ENCODE measurements at places on chromosomes 1 and 21. TPM values are rescaled to one million over a fixed set of nuclear protein-coding genes. Genes with fewer than 3 reads are reported as not detected.
A peak's percentile ranks its signal among the peaks of the same experiment; 100 is the strongest.

- no peak for DNase-seq
Measured at GRCh38 chr1:159880430-159880829, 18.0 kb upstream of the VSIG8 start.

DNA sequence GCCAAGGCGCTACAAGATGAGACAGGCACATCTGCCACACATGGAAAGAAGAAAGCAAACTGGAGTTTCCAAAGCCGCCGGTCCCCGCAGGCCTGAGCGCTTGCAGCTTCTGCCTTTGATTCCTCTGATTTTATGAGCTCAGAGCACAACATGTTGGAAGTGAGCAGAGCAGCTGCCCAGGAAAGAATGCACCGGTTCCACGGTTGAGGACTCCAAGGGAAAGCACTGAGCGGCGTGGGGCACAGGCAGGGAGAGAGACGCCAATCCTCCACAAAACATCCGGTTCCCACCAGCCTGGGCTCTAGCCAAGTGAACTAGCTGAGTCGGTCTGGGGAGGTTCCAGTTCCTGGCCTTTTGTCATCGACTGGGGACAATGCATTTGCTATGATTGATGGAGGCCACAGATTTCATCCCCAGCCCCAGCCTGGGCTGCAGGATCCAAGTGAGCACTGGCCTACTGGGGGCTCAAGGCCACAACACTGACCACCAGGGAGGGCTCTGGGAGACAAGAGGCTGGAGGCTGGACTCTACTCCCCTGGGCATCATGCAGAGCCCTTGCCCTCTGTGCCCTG is 253.1 kb upstream of the IRF2BP2 start:
- peak; percentile 98 for DNase-seq

DNA sequence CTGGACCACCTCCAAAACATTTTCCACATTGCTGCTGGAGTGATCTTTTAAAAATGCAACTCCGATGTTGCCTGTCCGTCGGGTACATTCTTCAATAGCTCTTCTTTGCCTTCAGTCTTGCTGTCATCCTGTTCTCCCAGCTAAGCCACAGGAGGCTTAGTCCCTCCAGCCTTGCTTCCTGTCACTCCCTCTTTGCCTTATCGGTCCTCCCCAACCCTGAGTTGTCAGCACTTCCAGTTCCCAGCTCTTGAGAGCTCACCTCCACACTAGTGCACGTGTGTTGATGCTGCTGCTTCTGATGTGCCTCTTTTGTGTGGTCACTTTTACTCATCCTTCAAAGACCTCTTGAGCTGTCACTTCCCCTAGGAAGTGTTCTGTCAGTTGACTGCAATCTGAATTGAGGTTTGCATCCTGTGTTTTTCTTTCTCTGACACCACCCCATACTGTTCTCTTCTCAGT is 15.3 kb downstream of the UCK2 start:
- DNase-seq, result peak; percentile 48

GRCh38 chr1:171188388-171189266 is 3.5 kb downstream of the FMO2 start:
- DNase-seq, result peak; percentile 47

DNA sequence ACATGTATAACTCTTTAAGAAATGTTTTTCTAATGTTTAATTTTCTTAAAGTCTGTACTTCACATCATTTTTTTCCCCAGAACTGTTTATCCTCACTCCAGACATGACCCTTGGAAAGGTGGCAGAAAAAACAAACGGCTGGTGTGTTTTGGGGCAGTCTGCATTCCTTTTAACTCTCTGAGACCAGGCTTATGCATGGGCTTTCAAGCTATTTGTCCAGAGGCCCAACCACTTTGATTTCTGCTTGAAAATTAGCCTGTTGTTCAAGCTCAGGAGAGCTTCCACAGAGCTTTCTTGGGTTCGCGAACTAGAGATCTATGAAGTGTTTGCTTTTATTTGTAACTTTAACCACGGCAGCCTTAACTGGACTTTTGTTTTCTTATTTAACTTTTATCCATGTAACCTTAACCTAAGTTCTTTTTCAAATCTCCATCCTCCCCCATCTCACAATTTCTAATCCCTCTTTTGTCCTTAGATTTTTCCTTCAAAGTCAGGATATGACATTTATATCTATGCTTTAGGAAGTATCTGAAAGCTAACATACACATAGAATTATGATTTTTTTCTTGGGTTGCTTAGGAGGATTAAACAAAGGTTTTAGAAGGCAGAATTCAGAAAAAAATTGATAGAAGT is 111.8 kb downstream of the FGGY start:
- no peak for DNase-seq

- no peak for DNase-seq
Measured at GRCh38 chr1:50430010-50430405, 6.8 kb upstream of the DMRTA2 start.

GRCh38 chr1:212600980-212601379 is 7.6 kb upstream of the ATF3 start:
- no peak for DNase-seq

GRCh38 chr1:158289811-158290210 is at the start of gene CD1C:
Gene CD1C (plus strand): TSS chr1:158289923. CDS start chr1:158290065, 142 bp downstream.
- no peak for DNase-seq

GRCh38 chr1:20031161-20031560 is 38.8 kb upstream of the PLA2G5 start:
- peak; percentile 10 for DNase-seq

DNA sequence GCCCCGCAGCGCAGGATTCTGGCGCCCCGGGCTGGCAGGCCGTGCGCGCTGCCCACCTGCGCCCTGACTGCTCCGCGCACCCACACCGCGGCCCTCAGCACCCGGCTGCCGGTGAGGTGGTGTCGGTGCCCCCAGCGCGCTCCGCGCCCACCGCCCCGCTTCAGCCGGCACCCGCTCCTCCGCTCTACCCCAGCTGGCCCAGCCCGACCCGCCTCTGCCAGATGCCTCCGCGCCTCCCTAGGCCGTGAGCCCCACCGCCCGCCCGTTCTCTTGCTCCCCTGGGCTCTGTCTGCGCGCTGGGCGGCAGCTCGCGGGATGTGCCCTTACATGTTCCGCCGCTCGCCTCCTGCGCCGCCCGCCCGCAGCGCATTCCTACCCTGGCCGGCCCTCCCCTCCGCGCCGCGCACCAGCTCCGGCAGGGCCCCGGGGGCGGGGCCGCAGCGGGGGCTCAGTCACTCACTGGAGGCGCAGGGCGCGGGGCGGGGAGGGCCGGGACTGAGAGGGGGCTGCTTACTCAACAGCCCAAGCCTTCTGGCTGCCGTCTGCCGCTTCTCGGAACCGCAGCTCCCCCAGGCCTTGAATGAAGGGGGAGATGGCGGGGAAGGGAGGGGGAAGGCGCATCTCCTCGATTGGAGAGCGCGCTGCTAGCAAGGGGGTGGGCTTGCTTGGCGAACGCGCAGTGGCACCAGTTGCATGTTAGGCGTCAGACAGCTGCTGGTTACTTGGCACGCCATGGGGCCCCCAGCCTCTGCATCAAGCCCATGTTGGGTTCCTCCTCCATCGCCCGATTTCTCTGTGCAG is at the start of gene PHLDA3:
Gene PHLDA3 (minus strand): TSS at position 345 of the 801 bp plus-strand sequence. CDS start 402 bp downstream, outside the sequence.
- no peak for DNase-seq

- no peak for DNase-seq
Measured at GRCh38 chr1:45545553-45546310, 4.9 kb upstream of the AKR1A1 start.

DNA sequence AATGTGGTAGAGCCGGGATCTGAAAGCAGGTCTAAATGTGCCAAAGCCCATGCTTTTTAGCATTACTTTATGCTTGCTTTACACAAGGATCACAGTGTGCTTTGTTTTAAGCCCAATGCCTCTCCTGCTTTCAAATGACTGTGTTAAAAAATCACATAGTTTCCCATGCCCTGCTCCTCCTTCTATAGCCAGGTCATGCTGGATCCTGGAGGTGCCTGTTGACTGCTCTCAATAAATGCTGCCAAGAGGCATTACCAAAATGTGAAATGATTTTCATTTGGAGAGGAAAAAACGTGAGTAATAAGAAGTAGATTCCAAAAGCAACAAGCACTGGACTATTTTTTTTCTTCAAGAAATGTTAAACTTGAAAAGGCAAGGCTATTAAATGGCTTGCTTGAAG is 420.7 kb upstream of the USP24 start:
- no peak for DNase-seq

GRCh38 chr1:85166351-85166750 is 34.5 kb downstream of the SYDE2 start:
- no peak for DNase-seq

DNA sequence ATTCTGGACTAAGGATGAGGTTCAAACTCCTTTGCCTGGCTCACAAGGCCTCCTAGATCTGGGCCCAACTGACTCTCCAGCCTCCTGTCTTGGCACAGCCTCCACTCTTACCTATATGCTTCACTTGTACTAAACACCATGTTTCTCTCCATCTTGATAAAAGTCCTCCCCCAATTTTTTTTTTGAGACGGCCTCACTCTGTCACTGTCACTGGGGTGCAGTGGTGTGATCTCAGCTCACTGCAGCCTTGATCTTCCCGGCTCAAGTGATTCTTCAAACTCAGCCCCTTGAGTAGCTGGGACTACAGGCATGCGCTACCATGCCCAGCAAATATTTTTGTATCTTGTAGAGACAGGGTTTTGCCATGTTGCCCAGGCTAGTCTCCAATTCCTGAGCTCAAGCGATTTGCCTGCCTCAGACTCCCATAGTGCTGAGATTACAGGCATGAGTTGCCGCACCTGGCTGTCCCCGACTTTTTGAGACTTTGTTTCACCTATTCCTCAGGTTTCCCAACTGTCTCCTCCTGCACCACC is 39.7 kb downstream of the CD34 start:
- no peak for DNase-seq

DNA sequence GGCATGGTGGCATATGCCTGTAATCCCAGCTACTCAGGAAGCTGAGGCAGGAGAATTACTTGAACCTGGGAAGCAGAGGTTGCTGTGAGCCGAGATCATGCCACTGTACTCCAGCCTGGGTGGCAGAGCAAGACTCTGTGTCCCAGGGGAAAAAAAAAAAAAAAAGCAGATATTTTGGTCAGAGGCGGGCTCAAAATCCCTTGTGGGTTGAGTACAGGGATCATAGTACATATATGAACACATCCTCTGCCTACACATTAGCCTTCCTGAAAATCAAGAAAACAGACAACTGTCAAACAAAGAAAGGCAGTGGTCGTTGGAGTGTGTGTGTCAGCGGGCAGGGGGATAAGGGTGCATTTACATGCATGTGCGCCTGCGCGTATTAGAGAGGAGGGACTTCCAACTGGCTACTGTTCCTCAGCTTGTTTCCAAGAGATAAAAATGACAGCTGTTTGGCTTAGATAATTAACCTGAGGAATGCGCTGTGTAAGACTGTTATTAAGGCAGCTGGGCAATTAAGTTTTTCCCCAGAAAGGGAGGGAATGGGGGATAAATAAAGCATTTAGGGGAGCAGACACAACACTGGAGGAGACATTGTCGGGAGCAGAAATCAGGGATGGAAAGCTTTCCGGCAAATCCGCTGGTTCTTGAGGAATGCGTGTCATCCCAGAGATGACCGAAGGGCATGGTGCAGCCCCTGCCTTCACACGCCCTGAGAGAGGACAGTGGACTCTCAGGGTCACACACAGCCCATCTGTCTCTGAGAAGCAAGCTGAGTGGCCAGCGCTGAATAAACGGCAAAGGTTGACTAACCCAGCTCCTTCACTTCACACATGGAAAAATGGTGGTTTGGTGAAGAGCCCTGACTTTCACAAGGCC is 6.4 kb downstream of the LAMB3 start:
- no peak for DNase-seq

DNA sequence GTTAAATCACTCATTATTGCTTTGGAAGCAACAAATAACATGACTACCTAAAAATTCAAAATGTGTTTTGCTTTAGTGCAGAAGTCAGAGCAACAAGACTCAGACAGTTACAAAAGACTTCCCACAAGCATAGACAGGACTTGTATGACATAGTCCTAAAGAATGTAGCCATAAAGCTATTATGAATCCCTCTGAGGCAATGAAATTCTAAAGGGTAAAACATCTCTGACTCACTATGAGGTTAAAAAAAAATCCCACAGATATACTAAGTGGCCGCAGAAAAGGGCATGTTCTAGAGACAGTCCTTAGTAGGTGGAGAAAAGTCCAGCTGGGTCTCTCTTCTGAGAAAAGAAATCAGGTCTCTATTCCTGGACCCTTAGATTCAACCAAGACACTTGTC is 4.9 kb downstream of the PRKAB2 start:
- no peak for DNase-seq

DNA sequence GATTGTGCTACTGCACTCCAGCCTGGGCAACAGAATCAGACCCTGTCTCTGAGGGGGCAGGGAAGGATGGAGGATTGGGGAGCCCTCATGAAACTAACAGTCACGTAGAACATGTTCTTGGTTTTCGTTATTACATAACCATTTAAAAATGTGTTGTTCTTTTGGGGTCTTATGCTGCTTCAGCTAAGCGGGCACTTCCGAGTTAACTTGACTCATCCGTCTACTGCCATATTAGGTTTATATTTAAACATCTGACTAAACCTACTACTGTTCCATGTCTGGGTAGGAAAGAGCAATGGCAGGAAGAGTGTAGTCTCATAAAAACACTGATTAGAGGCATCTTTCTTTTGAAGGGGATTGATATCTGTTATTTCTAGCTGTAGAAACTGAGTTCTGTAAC is 59.5 kb upstream of the BMP8A start:
- no peak for DNase-seq

The OR6Y1 gene
- not detected for total RNA-seq

The KCNJ15 gene
- total RNA-seq, result 0.51 TPM

The GCLM gene
- total RNA-seq, result 14.8 TPM

The PCSK9 gene
- under 0.01 TPM for total RNA-seq

The FCRLB gene
- 0.38 TPM for total RNA-seq

The SH2D1B gene
- total RNA-seq, result 0.13 TPM

The NTRK1 gene
- not detected for total RNA-seq
